ENCODE measurements at places on chromosomes 11 and 22. TPM values are rescaled to one million over a fixed set of nuclear protein-coding genes. Genes with fewer than 3 reads are reported as not detected.
A peak's percentile ranks its signal among the peaks of the same experiment; 100 is the strongest.

GRCh38 chr11:71139516-71140205 lies 112.7 kb downstream of the SHANK2 start:
- peak; percentile 43 for DNase-seq

DNA sequence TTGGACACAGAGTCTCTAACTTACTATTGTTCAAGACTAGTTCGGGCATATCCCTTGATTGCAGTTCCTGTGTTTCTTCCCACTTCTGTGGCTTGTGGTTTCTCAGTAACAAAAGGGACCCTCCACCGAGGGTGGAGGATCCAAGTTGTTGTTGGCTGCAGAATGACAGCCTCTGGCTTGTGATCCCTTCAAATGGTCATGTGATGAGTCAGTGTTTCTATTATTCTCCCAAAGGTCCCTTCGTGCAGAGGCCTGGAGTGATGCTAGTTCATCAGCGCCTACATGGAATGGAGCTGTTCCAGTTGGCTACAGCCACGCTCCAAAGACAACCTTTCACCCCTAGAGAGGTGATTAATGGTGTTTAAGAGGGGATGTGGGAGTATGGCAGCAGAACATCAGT lies 2.6 kb upstream of the VWCE start:
- DNase-seq = peak; percentile 98

GRCh38 chr22:22534604-22535415 lies 14.7 kb upstream of the ZNF280A start:
- no peak for DNase-seq

- DNase-seq = no peak
These were observed 20.0 kb downstream of the CALCB start for GRCh38 chr11:15093432-15093831.

DNA sequence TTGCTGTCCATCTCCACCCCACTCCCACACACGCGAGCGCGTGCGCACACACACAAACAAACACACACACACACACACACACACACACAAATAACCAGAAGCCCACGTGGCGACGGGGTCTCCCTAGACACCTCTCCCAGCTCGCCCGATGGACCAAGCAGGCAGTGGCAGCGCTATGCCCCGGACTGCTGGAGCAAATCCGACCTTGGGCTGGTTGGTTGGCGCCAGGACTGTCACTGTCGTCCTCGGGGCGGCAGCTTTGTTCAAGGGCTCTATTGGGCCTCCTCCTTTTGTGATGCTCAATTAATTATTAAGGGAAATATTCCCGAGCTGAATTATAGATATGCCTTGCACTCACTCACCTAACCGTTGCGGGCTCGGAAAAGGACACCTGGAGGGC lies 1.7 kb upstream of the KCNA4 start:
- no peak for DNase-seq

DNA sequence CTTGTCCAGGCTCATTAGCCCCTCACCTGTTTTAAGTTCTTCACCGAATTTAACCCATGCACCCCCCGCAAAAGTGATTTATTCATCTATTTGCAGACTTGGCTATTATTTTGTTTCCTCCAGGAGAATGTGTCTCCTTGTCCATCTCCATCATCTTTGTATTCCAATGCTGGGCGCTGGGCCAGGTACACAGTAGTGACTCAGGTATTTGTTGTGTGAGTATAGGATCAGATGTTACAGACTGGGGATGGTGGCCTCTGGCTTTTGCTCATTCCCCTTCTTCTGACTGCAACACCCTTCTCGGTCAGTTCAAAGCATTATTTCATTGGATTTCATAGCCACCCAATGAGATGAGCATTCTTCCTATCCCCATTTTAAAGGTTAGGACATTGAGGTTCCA lies 408.2 kb downstream of the MN1 start:
- no peak for DNase-seq

- no peak for DNase-seq
These were observed 5.6 kb downstream of the MAPK8IP1 start for GRCh38 chr11:45890886-45891550.

GRCh38 chr11:100574894-100575769 lies 112.0 kb upstream of the ARHGAP42 start:
- DNase-seq = peak; percentile 58

GRCh38 chr22:19454156-19454555 lies 6.6 kb upstream of the C22orf39 start:
- no peak for DNase-seq

DNA sequence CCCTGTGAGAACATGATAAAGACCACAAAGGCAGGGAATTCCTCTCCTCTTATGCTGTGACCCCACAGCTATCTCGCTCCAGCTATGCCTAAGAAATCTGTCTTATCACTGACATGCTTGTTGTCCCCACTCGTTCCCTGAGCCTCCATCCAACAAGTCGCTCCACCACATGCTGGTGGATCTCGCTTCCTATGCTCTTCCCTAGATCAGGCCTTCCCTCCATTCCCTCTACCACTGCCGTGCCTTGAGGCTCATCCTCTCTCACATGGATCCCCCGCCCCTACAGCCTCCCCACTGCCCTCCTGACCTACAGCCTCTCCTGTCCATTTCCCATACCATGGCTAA lies 1.4 kb upstream of the DGAT2 start:
- no peak for DNase-seq

DNA sequence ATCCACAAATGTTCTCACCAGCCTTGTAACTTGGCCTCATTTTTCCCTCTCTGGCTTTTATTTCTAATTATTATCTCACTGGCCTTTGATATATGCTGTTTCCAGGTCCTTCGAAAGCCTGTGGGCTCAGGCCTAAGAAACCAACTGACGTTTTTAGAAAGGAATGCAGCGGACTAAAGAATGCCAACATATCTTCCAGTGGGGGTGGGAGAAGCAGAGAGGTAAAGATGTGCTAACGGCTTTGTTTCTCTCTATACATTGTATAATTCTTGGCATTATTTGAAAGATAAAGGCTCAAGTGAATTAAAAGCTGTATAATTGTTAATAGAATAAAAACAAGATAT lies 28.2 kb downstream of the OR6Q1 start:
- DNase-seq = peak; percentile 94

DNA sequence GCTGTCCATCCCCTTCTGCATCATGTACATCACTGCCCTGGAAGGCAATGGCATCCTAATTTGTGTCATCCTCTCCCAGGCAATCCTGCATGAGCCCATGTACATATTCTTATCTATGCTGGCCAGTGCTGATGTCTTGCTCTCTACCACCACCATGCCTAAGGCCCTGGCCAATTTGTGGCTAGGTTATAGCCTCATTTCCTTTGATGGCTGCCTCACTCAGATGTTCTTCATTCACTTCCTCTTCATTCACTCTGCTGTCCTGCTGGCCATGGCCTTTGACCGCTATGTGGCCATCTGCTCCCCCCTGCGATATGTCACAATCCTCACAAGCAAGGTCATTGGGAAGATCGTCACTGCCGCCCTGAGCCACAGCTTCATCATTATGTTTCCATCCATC lies 337 bp downstream of the OR52B6 start:
- no peak for DNase-seq

DNA sequence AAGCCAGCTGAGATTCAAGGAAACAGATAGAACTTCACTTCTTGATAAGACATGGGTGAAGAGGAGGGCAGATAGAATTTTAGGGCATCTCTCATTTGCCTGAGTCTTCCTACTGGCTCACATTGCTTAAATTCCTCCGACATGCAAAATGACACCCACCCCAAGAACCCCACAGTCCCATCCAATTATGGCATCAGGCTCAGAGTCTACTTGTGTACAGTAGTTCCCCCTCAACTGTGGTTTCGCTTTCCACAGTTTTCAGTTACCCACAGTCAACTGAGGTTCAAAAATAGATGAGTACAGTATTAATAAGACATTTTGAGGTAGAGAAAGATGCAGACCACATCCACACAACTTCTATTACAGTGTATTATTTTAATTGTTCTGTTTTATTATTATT lies 99.8 kb downstream of the TTC17 start:
- no peak for DNase-seq

DNA sequence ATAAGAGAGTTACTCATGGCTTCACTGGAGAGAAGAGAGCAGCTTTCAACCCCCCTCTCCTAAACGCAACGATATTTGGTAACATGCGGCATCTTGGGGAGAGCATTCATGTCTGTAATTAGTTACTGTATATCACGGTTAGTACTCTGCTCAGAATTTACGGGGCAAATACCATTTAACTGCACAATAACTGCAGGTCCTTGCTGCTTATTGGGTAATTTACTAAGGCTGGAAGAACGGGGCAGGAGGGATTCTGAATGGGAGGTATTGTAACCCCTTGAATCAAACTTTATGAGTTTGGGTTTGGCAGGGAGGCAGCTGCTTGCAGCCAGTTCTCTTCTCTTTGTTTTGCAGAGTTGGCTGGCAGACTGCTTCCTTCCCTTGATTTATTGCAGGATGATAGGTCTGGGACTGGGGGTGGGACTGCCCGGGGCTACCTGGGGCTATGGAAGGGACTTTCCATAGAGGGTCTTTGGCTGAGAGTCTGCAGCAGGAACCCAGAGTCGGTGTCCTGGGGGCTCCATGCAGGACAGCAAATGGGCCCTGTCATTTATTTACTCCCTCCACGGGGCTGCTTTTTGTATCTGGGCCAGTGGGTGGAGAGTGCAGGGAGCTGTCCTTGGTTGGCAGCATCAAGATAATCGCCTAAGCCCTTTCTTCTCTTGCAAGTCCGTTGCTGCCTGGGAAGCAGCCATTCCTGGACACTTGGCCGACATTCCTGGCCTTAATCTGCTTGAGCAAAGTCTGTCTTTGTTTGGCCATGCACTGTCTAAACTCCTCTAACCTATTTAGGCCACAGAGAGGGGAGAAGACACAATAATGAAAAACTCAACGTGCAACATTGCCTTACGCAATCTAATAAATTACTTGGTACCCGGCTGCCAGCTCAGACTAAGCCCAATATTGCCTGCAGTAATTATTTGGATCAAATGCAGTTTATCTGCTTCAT lies 188.9 kb downstream of the ST3GAL4 start:
- DNase-seq = peak; percentile 38

Gene SFI1
- 20.2 TPM for total RNA-seq

Gene IL17REL
- total RNA-seq = not detected

Gene ARHGAP42
- 15.8 TPM for total RNA-seq

Gene OR8D1
- not detected for total RNA-seq

Gene OR52H1
- 0.10 TPM for total RNA-seq

Gene PAMR1
- total RNA-seq = 1.8 TPM

Gene CASTOR1
- 9.8 TPM for total RNA-seq

Gene LDHAL6A
- total RNA-seq = not detected
